ENCODE measurements at places on chromosomes 2 and 18.
A peak's percentile ranks its signal among the peaks of the same experiment; 100 is the strongest.

- no peak for DNase-seq
These were observed 145.0 kb upstream of the DSEL start for GRCh38 chr18:67661555-67661954.

DNA sequence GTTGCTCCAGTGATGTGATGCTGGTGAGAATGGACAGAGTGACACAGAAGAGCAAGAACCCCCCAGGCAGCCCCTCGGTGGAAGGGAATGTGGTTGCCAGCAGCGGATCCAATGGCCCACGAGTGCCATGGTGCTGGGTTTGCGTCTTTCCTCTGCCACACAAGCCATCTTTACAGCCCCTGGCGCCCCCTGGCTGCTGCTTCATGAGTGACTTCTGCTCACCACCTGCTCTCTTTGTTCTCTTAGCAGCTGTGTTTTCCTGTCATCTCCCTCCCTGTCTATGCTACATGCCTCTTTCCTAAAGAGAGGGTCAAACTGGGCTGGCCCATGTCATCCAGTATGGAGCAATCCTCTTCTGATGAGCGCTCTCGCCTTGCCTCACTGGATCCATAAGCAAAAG is 300.0 kb upstream of the SMIM21 start:
- peak; percentile 39 for DNase-seq

GRCh38 chr2:63364866-63365265 is 223.4 kb downstream of the WDPCP start:
- DNase-seq, result no peak

DNA sequence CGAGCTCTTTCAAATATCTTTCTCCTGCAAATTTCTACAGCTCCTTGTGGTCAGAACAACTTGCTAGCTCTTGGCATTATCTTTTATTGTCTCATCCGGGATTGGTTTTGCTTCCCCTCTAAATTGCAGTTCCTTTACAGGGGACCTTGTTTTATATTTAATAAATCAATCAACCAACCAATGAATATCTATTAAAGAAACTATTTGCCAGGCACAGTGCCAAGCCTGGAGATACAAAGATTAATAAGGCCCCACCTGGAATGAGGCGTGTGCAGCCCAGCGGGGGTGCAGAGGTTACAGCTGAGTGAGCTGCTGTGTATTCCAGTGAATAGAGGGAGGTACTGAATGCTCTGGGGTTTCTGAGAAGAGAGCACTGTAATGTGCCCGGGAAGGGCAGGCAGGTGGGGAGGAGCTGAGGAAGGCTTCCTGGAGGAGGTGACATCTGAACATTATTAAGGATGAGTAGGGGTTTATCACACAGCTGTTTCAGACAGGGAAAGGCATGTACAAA is 51.8 kb downstream of the LIPG start:
- no peak for DNase-seq

DNA sequence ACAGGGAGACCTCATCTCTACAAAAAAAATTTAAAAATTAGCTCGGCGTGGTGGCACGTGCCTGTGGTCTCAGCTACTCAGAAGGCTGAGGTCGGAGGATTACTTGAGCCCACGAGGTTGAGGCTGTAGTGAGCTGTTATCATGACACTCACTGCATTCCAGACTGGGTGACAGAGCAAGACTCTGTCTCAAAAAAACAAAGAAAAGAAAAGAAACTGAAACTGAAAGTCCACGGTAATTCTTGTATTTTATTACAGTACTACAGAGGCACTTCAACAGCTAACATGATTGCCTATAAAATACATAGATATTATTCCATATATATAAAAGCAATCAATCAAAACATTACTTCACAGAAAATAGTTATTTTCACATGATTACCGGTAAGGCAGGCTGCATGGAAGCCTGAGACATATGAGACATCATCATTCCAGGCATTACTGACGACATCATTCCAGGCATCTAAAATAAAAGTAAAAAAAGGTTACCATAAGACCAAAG is 23.1 kb downstream of the PRPF40A start:
- no peak for DNase-seq

- no peak for DNase-seq
These were observed 239.9 kb upstream of the FOSL2 start for GRCh38 chr2:28152585-28153280.

DNA sequence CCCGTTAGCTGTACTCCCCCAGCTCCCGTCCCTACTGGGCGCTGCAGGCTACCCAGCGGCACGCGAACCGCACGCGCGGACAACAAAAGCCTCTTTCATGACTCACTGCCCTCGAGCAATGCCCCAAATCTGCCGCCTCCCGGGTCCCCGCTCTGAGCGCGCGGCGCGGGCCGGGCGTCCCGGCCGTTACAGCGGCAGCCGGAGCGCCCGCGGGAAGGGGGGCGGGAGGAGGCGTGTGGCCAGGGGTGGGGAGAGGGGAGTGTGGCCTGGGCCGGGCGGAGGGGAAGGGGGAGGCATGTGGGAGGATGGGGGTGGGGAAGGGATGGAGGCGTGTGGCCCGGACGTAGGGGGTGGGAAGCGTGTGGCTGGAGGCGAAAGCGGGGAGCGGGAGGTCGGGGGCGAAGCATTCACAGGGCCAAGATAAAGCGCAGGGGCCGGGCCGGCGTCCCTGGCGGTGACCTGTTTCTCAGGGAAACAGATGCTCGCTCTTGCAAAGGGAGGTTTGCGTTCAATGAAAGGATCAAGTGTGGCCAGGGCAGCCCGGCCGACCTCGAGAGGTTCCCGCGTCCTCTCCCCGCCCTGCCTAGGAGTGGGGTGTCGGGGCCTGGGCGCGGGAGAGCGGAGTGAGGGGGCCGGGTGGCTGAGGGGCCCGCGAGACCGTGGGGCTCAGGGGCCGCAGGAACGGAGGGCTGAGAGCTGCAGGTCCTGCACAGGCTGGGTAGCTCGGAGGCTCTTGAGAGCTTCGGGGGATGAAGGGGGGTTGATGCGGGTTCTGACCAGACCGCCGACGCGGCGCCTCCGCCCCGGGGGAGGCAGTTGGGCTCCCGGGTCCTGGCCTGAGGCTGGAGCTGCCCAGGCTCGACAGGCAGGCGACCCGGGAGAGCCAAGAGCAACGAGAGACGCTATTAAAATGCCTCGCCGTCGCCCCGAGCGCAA is 3.5 kb upstream of the NEUROD1 start:
- DNase-seq, result no peak

- DNase-seq, result no peak
These were observed 117.8 kb downstream of the PTPRM start for GRCh38 chr18:7684966-7685365.

DNA sequence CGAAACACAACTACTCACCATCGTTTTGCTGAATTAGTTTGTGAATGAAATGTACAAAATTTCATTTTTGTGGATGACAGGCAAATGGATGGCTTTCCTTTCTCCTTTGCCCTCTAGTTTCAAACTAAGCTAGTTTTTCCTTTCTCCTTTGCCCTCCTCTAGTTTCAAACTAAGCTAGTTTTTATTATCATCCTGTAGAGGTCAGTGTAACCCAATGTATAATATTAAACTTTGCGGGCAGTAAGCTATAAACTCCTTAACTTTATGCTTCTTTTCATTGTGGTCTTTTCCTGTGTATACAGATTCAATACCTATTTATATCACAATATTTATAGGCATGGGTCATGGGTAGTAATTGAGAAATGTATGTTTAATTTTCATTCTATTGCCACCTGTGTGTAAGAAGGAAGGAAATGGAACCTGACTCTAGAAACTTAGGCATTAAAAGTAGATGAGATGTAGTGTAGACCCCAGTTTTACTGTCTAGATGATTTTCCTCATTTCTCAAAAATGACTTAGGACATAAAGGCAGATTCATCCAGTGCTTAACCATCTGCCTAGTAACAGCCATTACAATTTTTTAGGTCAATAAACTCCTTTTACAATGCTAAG is 58.1 kb downstream of the MAP3K19 start:
- no peak for DNase-seq

DNA sequence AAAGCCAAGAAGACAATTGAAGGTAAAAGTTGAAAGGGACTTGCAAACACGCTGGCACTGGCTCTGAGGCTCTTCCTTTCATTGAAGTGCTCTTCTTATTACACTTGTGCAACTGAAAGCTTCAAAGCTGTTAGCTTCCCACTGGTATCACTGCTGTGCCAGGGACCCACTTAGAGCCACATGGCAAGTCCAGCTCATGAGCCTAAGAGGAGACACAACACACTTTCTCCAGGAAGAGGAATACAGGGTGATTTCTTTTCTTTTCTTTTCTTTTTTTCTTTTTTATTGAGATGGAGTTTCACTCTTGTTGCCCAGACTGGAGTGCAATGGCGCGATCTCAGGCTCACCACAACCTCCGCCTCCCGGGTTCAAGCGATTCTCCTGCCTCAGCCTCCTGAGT is 218.2 kb downstream of the ATAD2B start:
- no peak for DNase-seq

- DNase-seq, result no peak
These were observed 1.7 kb upstream of the MSGN1 start for GRCh38 chr2:17814601-17815000.

GRCh38 chr2:36818542-36818941 is 122.0 kb downstream of the VIT start:
- no peak for DNase-seq

DNA sequence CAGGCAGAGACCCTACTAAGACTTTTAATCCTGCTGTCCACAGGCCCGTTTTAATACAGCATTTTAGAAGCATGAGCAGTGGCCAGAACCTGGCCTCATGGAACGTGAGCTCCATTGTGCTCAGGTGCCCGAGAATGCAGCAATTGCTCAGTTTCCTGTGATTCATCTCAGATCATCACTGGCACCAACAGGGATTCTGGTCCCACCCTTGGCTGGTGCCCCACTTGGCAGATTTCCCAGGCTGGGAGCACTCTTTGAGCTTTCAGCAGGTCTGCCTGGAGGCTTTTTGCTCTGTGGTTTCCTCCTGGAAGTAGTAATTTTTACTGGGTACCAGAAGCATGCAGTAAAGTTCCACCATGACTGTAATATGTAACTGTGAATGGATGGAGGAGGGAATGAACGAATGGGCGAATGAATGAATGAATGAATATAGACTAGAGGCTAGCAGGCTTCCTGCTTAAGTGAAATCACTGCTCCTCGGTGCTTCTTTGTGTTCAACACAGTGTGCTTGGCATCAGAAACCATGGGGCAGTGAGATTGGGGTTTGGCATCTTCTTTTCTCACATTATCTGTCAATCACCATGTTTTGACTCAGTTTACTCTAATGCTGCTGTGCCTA is 312.9 kb downstream of the PRKCE start:
- DNase-seq, result peak; percentile 78

- no peak for DNase-seq
These were observed 35.4 kb downstream of the FBXO11 start for GRCh38 chr2:47870641-47871540.

DNA sequence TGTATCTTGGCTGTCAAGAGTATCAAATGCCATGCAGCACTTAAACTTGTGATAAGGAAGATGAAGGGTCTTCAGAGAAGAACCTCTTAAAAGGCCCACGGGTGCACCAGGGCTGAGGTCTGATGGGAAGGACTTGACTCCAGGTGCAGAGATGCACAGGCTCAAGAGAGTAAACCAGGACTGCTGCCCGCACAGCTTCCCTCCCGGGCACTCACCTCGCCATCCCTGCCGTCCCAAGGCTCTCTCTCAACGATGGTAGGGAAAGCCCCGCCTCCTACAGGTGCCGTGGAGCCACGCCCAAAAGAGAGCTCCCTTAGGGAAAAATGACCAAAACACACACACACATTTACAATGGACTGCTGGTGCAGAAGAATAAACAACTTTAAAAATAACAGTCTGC is 27.9 kb downstream of the PDIA6 start:
- no peak for DNase-seq

DNA sequence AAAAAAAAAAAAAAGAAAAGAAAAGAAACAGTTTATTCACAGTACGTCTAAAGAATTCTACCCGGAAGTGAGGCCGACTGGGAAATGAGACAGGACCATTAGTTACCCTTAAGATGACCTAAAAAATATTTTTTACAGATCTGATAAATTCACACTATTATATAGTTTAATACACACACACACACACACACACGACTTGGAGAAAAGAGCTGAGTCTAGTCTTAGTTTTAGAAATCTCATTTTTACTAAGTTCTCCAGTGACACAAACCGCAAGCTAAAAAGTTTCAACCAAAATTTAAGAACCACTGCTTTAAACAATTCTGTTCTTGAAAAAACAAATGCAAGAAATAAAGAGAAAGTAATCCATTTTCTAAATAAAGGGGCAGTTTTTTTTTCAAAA is 27.1 kb downstream of the ST3GAL5 start:
- DNase-seq, result no peak

DNA sequence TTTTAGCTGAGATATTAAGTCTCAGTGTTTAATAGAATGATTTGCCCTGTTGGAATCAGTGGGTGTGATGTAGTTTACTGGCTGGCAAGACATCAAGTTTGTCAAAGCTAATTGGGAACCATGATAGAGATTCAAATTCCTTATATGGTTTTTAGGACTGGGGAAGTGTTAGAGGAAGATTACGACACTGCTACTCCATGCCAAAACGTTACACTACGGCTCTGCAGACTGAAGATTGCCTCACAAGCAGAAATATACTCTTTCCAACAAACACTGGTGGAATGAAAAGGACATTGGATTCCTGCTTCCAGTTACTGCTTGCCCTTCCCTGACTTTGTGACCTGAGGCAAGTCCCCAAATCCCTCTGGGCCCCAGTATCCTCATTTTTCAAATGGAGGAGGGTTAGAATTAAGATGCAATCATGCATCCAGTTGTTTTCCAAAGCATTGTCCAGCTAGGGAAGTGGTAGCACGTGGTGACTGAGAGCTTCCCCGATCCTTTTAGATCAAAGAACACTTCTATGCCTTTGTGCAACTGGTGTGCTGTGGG is 147.6 kb downstream of the CDC42EP3 start:
- DNase-seq, result peak; percentile 59

DNA sequence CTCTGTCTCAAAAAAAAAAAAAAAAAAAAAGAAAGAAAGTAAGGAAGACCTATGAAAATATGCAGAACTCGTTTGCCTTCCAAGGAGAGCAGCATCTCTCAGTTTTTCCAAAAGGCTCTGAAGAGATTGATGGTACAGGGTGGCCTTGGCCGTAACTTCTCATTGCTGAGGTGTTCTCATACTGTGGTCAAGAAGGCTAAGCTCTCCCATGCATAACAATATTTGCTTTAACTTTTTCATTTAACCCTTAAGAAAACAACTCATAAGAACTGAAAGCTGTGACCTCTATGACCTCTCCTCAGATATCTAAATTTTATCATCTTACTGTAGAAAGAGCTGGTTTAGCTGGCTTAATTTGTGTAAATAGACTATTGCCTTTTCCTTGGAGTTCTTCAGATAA is 37.1 kb upstream of the GATA6 start:
- DNase-seq, result no peak

GRCh38 chr18:76658627-76659026 is 163.6 kb upstream of the ZNF516 start:
- DNase-seq, result no peak

Data from left hindlimb (tissue), 1 donor.